ENCODE measurements at places on chromosomes 16 and 17.

DNA sequence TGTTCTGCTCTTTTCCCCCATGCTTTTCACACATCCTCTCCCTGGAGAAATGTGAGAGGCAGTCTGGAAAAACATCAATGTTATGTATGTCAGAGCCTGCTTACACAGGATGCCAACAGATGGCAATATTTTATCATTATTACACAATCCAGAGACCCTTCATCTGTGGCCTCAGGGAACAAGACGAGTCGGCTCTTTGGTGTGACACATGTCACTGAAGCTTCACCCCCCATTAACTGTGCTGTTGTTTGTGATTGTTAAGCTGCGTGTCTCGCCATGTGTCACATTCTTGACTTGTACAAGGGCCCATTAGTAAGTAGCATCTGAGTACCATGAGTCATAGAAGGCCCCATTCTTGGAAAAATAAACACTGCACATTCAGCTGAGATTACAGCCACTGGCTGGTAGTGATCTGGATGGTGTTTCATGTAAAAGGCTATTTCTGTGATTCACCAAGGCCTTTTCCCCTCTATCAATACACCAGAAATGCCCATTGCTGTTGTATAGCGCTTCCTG lies 682.1 kb upstream of the SOX9 start:
- DNase-seq, result no peak

- no peak for DNase-seq
Observed at GRCh38 chr16:14077918-14078317, 6.8 kb downstream of the MRTFB start.

GRCh38 chr17:39943702-39944392 lies 16.3 kb downstream of the LRRC3C start:
- no peak for DNase-seq

GRCh38 chr16:84909476-84910085 lies 89.8 kb downstream of the CRISPLD2 start:
- no peak for DNase-seq

DNA sequence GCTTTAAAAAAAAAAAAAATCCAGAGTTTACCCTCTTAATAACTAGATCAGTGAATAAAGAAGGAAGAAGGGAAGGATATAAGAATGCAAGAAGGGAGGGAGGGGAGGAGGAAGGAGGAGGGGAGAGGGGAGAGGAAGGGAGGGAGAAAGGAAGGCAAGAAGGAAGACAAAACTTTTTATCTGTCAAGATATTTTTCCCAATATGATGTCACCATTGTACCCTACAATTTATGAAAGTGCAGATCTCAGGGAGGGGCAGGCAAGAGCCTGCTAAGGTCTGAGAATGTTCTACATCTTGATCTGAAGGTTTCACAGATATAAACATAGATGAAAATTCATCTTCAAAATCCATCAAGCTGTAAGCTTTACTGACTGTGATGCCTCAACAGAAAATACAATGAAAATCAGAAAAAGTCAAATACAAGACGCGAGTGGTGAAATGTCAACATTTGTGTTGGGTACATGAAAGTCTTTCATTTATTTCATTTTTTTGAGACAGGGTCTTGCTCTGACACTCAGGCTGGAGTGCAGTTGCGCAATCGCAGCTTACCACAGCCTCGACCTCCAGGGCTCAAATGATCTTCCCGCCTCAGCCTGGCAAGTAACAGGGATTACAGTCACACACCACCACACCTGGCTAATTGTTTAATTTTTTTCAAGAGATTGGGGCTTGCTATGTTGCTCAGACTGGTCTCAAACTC lies 57.1 kb upstream of the EMP2 start:
- no peak for DNase-seq

DNA sequence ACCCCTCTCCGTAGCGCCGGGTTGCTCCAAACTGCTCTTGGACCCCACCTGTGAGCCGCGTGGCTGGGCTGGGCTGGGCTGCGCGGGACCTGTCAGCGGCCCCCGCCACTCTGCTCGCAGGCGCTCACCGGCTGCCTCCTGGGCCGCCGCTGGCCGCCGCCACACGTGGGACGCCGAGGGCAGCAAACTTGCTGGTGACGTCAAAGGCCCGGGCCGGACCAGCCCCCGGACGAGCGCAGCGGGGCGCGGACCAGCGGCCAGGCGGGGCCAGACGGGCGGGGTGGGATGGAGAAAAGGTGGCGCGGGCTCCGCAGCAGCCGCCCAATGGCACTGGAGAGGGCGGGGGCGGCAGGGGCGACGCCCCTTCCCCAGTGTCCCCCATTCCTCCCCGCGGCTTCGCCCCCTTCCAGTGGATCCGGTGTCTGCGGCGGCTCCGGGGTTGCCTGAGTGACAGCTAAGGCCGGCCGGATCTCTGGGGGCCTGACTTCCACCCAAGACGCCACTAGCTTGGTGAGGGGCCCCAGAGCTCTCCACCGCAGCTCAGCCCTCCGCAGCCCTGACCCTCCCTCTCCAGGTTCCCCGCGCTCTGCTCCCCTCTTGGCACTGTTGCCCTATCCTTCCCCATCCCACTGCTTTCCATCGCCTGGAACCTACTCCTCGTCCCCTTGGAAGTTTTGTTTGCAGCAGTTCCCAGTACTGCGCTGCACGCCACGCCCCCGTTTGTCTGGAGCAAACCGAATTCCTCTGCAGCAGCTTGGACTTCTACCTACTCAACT lies at the start of gene HS3ST3A1:
Gene HS3ST3A1, minus strand, starts transcription at position 154 of the 776 bp plus-strand sequence. CDS start 800 bp downstream, outside the sequence.
- DNase-seq, result peak; percentile 8

GRCh38 chr16:12065866-12066545 lies 89.5 kb downstream of the SNX29 start:
- DNase-seq, result no peak

DNA sequence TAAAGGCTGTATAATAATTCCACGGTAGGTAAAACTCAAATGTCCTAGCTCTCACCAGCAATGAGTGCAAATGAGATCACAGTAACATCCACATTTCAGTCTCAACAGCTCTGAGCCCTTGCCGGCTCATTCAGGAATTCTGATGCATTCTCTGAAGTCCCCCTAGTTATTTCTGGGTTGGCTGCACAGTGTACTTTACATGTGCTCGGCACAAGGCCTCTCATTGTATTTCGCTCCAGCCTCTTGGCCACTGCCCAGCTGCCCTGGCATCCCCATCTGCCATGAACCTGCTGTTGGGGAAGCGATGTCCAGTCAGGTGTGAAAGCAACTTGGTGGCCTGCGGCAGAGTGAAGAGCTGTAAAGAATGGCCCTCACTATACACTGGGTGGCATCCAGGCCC lies 14.3 kb downstream of the PRCD start:
- no peak for DNase-seq

- no peak for DNase-seq
Observed at GRCh38 chr16:84735849-84736586, 36.2 kb downstream of the USP10 start.

GRCh38 chr17:28086519-28086918 lies 44.0 kb downstream of the NLK start:
- no peak for DNase-seq

DNA sequence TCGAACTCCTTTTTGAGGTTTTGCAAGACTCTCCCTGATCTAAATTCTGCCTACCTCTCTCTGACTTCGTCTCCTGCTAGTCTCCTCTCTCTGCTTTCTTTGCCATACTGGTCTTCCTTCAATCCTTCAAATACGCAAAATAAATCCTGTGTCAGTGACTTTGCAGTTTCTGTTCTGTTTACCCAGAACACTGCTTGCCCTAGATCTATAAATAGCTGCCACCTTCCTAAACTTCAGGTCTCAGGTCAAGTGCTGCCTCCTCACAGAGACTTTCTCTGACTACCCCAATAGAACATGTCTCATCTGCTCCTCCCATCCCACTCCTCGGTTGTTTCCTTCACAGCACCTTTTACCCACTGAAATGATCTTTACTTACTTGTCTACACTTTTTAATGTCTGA lies 78.9 kb downstream of the TRIM37 start:
- no peak for DNase-seq
